ENCODE measurements at places on chromosomes 6 and 20. TPM values are rescaled to one million over a fixed set of nuclear protein-coding genes. Genes with fewer than 3 reads are reported as not detected.

Gene ESR1
- total RNA-seq = not detected

Gene RAET1G
- 2.2 TPM for total RNA-seq

Gene ABHD16B
- total RNA-seq = not detected

Gene LYRM2
- total RNA-seq = 24.0 TPM

Gene NRM
- total RNA-seq = 2.2 TPM

Gene ZNF334
- 1.4 TPM for total RNA-seq

Gene GINS1
- 6.6 TPM for total RNA-seq

Gene FAM209B
- not detected for total RNA-seq

Gene BAG2
- 19.2 TPM for total RNA-seq

Gene PRND
- not detected for total RNA-seq

Data from IMR-90 (cell line).